Pericardium fibroblast (primary cell): ENCODE measurements at places on chromosomes 6 and 20. TPM values are rescaled to one million over a fixed set of nuclear protein-coding genes. Genes with fewer than 3 reads are reported as not detected.

TOX2 gene
- total RNA-seq = 6.1 and 17.7 TPM in 2 replicates

GLP1R gene
- not detected in 2 replicates for total RNA-seq

RBPJL gene
- not detected in 2 replicates for total RNA-seq

ETV7 gene
- not detected in 2 replicates for total RNA-seq

NR2E1 gene
- total RNA-seq = not detected in 2 replicates

SNAP25 gene
- 0.35 and 2.1 TPM in 2 replicates for total RNA-seq

SRSF12 gene
- 0.51 and 0.58 TPM in 2 replicates for total RNA-seq

MAFB gene
- 1.1 and 3.7 TPM in 2 replicates for total RNA-seq

OR2J3 gene
- total RNA-seq = not detected in 2 replicates
